ENCODE measurements at places on chromosomes 5 and 9.

GRCh38 chr9:16982780-16983310 is 112.4 kb upstream of the BNC2 start:
- H3K27ac ChIP-seq: no peak overlapping the region
- peaks cover 6% of the 10 kb centered on the region for H3K4me1 ChIP-seq
- DNase-seq: no peak
- no peaks in the 10 kb centered on the region for H3K36me3 ChIP-seq

DNA sequence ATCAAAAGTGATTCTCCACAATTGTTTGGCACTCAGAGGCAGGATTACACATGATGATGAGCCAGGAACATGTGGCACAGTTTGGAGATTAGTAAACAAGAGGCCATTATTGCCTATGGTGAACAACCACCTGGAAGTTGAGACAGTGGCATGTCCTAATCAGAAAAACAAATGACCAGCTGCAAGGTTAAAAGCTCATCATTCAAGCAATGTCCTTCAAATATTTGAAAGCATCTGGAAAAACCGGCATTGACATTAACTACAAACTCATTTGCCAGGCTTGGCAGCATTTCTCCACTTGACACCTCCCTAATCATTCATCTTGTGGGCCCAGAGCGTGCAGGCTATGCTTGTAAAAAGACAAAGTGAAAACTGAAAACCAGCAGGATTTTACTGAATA is 80.6 kb upstream of the MEGF10 start:
- H3K27me3 ChIP-seq: no peaks in the 10 kb centered on the region
- H3K27ac ChIP-seq: no peak overlapping the region
- peaks cover 12% of the 10 kb centered on the region for H3K4me1 ChIP-seq
- no peaks in the 10 kb centered on the region for H3K36me3 ChIP-seq
- DNase-seq: no peak

GRCh38 chr5:151734064-151734408 is 24.4 kb downstream of the ATOX1 start:
- no peaks in the 10 kb centered on the region for H3K27me3 ChIP-seq
- no peak overlapping the region for H3K4me3 ChIP-seq
- no peak overlapping the region for H3K27ac ChIP-seq
- no peaks in the 10 kb centered on the region for H3K36me3 ChIP-seq

- no peak for DNase-seq
- peaks cover 6% of the 10 kb centered on the region for H3K36me3 ChIP-seq
- H3K27me3 ChIP-seq: no peaks in the 10 kb centered on the region
Observed at GRCh38 chr9:80509358-80509757, 937.6 kb downstream of the TLE4 start.

DNA sequence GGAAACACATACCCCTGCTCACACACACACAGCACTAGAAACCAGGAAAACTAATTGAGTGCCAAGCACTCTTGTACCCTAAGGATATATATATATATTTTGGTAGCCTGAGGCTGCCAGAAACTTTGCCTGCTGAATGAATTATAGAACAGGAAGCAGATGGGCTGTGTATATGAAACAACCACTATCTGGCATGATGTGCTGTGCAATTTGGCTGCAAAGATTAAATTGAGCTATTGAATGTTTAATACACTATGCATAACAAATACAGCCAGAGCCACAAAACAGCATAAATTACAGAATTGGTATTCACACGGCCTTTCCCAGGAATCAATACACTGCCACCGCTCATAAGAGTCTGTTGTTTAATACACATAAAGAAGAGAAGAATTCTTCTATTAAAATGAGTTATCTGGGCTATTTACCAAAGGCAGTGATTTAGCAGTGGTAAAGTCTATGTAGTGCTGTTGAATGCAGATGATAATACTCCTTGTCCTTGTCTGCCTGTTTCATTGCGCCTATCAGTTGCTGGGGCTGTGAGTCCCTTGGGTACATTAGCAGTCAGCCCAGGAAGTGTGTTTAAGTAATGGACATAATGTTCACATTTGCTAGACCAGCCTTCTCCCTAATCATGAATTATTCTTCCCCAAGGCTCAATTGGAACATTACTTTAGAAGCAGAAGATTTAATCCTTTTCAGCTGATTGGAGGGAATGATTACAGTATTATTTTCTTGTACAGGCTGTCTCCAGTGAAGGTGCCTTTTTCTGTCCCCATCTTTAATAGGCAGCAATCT is 294.3 kb downstream of the TLE1 start:
- peaks cover 13% of the 10 kb centered on the region for H3K4me1 ChIP-seq
- no peak overlapping the region for H3K27ac ChIP-seq
- H3K36me3 ChIP-seq: no peaks in the 10 kb centered on the region
- H3K27me3 ChIP-seq: no peaks in the 10 kb centered on the region

GRCh38 chr9:98706651-98707165 is 2.0 kb downstream of the GABBR2 start:
- H3K4me1 ChIP-seq: no peaks in the 10 kb centered on the region
- peaks cover 55% of the 10 kb centered on the region for H3K27me3 ChIP-seq
- no peak overlapping the region for H3K4me3 ChIP-seq
- H3K36me3 ChIP-seq: no peaks in the 10 kb centered on the region
- DNase-seq: no peak

GRCh38 chr5:31825518-31826068 is 186.7 kb downstream of the PDZD2 start:
- DNase-seq: peak; percentile 76
- H3K27me3 ChIP-seq: no peaks in the 10 kb centered on the region
- peaks cover 6% of the 10 kb centered on the region for H3K4me1 ChIP-seq
- no peaks in the 10 kb centered on the region for H3K36me3 ChIP-seq
- H3K4me3 ChIP-seq: no peak overlapping the region

DNA sequence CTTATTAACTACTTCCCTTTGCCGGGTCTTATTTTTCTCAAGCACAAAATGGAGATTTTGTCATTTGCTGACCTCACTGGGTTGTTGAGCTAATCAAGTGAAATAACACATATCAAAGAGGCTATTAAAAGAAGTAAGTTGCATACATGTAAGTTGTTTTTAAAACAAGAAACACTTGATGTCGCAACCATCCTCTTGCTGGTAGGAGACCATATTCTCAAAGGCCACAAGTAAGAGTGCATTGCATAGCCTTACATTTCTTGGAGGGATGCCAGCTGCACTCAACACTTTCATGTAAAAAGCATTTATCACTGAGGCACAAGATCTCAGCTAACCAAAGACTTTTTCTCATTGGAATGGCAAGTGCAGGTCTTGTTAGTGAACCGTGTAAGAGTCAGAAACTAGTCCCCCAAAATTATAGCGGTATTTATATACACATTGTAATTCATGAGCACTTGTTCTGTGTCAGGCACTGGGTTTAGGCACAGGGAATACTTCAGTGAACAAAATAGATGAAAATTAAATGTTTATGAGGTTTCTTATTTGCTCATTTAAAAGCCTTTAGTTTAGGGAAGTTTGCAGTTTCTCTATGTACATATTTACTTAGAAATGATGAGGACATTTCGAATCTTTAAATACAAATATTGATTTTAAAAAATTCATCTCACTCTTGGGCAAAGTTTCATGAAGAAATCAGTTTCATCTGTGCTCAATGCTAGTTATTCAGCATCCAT is 72.0 kb downstream of the ZFAND5 start:
- H3K27me3 ChIP-seq: no peaks in the 10 kb centered on the region
- H3K4me1 ChIP-seq: peaks cover 22% of the 10 kb centered on the region
- peak; percentile 89 for DNase-seq
- no peaks in the 10 kb centered on the region for H3K36me3 ChIP-seq

DNA sequence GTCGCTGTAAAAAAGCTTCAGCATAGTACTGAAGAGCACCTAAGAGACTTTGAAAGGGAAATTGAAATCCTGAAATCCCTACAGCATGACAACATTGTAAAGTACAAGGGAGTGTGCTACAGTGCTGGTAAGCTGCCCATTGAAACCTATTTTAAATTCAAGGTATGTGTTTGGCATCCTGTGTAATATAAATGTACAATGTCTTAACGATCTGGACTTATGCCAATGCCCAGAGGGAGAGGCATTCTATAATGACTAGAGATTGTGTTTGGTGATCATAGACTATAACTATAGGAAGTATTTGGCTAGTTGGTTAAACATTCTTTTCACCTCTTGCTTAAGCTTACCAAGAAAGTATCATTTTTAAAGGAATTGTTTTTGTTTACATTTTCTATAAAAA is 95.7 kb downstream of the INSL6 start:
- no peaks in the 10 kb centered on the region for H3K27me3 ChIP-seq
- H3K4me1 ChIP-seq: peaks cover 4% of the 10 kb centered on the region
- H3K27ac ChIP-seq: no peak overlapping the region

DNA sequence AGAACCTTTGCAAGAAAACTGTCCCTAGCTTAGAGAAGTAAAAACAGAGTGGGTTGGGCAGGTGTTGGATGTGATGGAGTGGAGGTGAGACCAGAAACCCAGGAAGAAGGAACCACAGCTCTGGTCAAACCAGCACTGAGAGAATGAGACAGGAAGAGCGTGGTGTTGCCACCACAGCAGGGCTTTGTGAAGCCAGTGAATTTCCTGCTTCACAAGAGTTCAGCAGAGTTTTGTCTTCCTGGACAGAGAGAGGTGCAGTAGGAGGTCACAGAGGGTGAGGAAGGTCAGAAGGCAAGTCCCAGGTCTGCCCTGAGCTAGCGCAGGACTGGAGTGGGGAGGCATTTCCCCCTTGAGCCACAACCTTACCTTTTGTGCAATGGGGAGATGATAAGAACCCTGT is 2306.2 kb upstream of the ACO1 start:
- no peak overlapping the region for H3K4me3 ChIP-seq
- no peak overlapping the region for H3K27ac ChIP-seq
- no peak for DNase-seq
- no peaks in the 10 kb centered on the region for H3K36me3 ChIP-seq
- H3K27me3 ChIP-seq: no peaks in the 10 kb centered on the region
- no peaks in the 10 kb centered on the region for H3K4me1 ChIP-seq

- no peaks in the 10 kb centered on the region for H3K27me3 ChIP-seq
- peak overlapping the region; percentile 77 for H3K27ac ChIP-seq
- peaks cover 17% of the 10 kb centered on the region for H3K4me1 ChIP-seq
- H3K36me3 ChIP-seq: peaks cover 25% of the 10 kb centered on the region
- H3K4me3 ChIP-seq: peak overlapping the region; percentile 78
- DNase-seq: no peak
Observed at GRCh38 chr9:93133681-93134014, 403 bp downstream of the NINJ1 start.

- no peak overlapping the region for H3K4me3 ChIP-seq
- H3K36me3 ChIP-seq: peaks cover 18% of the 10 kb centered on the region
- no peak overlapping the region for H3K27ac ChIP-seq
- no peak for DNase-seq
- no peaks in the 10 kb centered on the region for H3K4me1 ChIP-seq
Observed at GRCh38 chr9:20989923-20990341, 41.5 kb downstream of the HACD4 start.
